Activated CD4-positive, alpha-beta T cell treated with anti-CD3 and anti-CD28 coated beads for 1 hour (primary cell): ENCODE measurements at places on chromosomes 6 and 20.

GRCh38 chr6:6810727-6811126 lies 222.2 kb downstream of the LY86 start:
- no peak for DNase-seq

GRCh38 chr6:168190014-168190405 lies 111.0 kb upstream of the FRMD1 start:
- DNase-seq: no peak

DNA sequence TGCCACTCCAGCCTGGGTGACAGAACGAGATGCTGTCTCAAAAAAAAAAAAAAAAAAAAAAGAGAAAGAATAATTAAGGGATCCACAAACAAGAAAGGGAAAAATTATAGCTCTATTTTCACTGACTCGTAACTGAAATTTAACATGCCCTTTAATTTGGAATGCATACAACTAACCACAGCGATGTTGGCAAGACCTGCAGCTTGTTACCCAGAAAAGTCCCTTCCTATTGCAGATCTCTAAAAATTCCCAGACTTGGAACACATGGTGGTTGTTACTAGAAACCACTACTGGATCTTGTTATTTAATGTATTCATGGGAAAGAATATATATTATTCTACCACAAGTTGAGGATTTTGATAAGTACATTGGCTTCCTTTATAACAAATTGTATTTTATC lies 27.8 kb upstream of the SMIM28 start:
- no peak for DNase-seq

GRCh38 chr6:16337295-16337975 lies 99.0 kb downstream of the GMPR start:
- DNase-seq: no peak

- no peak for DNase-seq
These were observed 31.9 kb downstream of the ZNF184 start for GRCh38 chr6:27441001-27441400.

DNA sequence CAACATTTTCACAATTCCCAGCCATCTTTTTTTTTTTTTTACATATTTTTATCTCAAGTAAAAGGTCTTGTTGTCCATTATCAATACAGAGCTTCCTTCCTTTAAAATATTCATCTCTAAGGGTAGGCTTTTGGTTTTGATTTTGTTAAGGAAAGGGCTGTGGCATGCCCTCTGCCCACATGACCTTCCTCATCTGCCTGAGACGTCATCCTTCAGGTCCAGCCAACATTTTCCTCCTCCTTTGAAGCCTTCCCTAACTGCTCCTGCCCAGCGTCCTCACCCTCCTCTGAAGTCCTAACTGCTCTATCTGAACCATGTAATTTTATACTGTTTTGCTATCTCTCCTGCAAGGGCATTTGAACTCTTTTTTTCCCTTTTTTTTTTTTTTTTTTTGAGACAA lies 73.9 kb upstream of the TGM3 start:
- no peak for DNase-seq

- no peak for DNase-seq
These were observed 88.8 kb downstream of the DZANK1 start for GRCh38 chr20:18377896-18378481.
